Fibroblast of lung (primary cell): ENCODE measurements at places on chromosomes 1 and 21. TPM values are rescaled to one million over a fixed set of nuclear protein-coding genes. Genes with fewer than 3 reads are reported as not detected.

GRCh38 chr1:104132382-104132973, 382.8 kb downstream of the AMY1C start:
- DNase-seq = peak; percentile 43

GRCh38 chr1:187629075-187629474, 800.3 kb downstream of the PLA2G4A start:
- DNase-seq = no peak

- no peak for DNase-seq
Observed at GRCh38 chr1:179058487-179059483, 23.1 kb upstream of the TOR3A start.

DNA sequence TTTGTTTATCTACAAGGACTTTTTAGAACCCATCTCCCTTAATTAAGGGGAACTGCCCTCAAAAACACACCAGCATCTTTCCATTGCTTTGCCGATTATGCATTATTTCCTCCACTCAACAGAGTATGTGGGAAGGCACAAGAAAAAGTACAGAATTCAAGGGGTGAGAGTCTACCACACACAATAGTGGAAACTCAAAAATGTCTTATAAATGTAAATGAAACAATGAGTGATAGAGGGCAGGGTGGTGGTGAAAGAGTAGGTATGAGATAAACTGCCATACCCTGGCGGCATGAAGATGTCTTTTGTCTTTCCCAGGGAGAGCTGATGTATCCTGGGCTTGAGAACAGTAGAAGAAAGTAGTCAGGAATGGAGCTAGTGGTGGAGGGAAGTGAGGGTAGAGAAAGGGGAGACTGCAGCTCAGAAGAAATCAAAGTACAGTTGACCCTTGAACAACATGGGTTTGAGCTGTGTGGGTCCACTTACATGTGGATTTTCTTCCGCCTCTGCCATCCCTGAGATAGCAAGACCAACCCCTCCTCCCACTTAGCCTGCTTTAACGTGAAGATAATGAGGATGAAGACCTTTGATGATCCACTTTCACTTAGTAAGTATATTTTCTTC, 24.4 kb downstream of the CD58 start:
- no peak for DNase-seq

GRCh38 chr1:171636141-171636540, 14.1 kb downstream of the MYOCOS start:
- DNase-seq = no peak

GRCh38 chr1:183273300-183273699, 87.2 kb downstream of the LAMC2 start:
- DNase-seq = peak; percentile 64

- DNase-seq = no peak
Observed at GRCh38 chr1:1436630-1437032, 1.1 kb downstream of the VWA1 start.

DNA sequence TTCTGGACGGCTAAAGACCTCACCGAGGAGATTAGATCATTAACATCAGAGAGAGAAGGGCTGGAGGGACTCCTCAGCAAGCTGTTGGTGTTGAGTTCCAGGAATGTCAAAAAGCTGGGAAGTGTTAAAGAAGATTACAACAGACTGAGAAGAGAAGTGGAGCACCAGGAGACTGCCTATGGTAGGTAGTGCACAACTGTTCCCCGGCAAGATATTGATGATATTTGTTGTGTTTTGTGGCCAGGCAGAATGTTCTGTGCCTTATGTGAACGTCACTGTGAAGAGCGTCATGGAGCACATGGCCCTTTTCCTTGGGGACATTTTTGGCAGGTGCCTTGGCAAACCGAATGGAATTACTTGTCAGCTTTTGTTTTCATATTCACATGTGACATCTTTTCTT, 191.7 kb downstream of the DISC1 start:
- DNase-seq = no peak

- no peak for DNase-seq
Observed at GRCh38 chr21:38433471-38433870, 64.8 kb downstream of the ERG start.

DNA sequence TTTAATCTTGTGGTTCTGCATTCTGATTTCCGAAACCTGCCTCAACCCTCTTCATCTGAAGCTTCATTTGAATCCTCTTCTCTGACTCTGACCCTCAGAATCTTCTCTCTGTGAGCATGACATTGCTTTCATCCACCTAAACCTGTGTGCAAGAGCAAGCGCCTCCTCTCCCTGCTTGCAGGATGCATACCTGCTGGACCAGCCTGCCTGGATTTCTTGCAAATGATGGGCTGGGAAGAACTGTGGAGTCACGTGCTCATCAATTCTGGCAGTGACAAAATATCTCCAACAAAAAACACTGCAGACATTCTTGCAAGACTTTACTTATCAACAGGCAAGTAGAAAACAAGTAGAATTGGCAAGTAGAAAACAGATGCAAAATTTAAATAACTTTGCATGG, 20.8 kb upstream of the SLC35F3 start:
- no peak for DNase-seq

DNA sequence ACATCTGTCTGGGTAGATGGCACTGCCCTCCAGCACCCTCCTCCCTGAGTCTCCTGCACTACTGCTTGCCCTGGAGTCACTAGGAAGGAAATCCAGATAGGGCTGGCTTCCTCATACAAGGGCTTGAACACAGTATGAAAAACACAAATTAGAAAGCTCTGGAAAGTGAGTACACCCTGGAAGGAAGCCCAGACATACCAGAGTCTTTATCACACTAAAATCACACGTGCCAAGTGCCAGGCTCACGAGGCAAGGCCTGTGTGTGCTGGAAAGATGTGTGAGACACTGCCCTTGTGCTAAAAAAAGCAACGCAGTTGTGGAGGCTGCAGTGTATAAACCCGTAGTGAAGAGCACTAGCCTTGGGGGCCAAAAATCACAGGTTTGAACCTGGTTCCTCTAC, 28.3 kb upstream of the S100A7 start:
- peak; percentile 85 for DNase-seq

DNA sequence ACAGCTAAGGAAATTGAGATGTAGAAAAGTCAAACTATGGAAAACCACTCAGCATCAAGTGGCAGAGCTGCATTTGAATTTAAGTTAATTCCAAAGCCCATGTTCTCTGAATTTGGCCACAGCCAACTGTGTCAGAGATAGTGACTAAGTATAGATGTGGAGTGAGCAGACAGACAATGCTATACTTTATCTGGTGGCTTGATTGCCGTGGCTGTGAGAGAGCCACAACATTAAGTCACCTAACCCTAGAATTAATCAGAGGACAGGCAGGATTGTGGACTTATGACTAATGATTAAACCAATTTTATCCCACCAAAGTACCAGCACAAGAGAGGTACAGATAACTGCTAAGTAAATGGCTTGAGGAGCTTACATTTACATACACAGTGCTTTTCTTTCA, 209.8 kb downstream of the TPR start:
- DNase-seq = peak; percentile 53

DNA sequence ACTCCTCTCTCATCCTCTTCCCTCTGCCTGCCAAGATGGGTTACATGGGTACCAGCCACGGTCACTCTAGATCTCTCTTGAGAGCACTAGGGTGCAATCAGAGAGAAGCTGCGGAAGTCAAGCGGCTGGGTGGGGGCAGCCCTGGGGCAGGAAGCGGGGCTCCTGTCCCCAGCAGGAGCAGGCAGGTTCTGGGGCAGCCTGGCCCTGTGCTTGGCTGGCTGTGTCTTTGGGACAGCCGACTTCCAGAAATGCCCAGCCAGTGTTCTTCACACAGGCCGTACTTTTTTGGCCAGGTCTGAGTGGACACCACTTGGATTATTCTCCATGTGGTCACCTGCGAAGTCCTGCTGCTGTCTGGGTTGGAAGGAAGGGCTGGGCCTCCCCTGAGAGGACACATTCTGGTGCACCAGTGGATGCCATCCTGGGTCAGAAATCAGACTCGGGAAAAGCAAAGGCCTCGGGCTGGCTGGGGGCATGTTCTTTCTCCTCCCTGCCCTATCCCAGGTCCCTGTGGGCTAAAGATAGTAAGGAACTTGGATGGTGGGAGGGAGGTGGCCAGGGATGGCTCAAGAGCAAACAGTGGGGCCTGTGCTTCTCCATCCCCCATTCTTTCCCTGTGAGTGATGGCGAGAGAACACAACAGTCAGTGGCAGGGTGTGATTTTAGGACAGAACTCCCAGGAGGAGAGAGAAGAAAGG, 93.7 kb downstream of the ITPKB start:
- no peak for DNase-seq

- no peak for DNase-seq
Observed at GRCh38 chr1:210920716-210921694, 212.9 kb downstream of the KCNH1 start.

GRCh38 chr1:8342325-8342724, 24.4 kb downstream of the SLC45A1 start:
- peak; percentile 53 for DNase-seq

- DNase-seq = peak; percentile 97
Observed at GRCh38 chr1:19450811-19451515, 34.4 kb downstream of the CAPZB start.

GRCh38 chr1:214107322-214108096, 119.7 kb downstream of the PROX1 start:
- DNase-seq = peak; percentile 16

DNA sequence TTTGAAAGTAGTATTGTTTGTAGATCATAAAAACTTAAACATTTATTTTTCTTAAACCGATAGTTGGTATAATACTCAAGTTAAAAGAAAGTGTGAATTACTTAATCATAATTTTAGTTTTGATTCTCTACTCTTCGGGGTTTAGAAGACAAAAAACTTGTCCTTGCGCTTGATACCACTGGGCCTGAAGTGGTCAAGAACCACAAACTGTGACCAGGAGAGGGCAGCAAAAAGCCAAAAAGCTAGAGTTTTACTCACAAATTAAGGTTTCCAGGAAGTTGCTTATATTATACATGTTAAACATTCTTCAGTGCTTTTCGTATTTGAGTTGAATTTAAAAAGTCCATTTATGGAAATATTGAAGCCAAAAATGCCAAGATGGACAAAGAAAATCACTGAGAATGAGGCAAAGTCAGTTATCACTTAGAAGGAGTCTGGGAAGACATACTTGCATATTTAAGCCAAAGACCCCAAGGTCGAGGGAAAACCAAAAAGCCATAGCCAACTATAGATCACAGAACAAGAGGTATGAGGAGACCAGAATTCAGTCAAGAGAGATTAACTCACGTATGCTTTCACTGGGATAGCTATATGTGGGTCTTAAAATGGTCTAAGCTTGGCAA, 34.2 kb downstream of the EFCAB7 start:
- peak; percentile 69 for DNase-seq

DNA sequence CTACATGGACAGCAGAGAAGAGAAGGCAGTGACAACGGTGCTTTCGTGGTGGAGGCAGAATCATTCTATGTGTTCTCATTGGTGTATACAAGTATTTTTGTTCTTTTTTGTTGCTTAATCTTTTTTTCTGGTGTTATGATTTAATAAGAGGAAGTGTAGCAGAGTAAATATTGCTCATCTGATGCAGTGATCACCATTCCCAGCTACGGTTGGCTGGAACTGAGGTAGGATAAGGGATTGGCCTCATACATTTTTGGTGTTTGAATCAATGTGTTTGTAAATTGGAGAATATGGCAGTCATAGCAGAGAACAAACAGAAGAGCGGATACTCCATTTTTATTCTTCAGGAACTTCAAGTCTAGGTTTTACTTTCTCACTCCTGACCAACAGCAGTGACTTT, 76.6 kb downstream of the UBE2U start:
- DNase-seq = no peak

DNA sequence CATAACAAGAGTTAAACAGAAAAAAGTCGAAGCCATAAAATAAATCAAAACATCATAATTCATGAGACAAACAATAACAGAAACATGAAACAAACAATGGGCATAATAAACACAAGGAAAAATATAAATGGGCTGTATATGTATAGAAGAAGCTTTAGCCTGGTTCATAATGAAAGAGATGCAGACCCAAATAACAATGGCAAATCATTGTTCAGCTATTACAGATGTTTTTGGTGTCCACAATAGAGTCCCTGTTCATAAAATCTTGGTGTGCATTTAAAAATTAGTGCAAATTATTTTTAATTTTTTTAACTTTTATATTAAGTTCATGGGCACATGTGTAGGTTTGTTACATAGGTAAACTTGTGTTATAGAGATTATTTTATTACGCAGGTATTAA, 1185.9 kb upstream of the B3GALT2 start:
- no peak for DNase-seq

- DNase-seq = no peak
Observed at GRCh38 chr1:90719330-90720144, 2.4 kb upstream of the BARHL2 start.

GRCh38 chr1:232675260-232675659, 45.3 kb upstream of the SIPA1L2 start:
- DNase-seq = peak; percentile 51

- no peak for DNase-seq
Observed at GRCh38 chr1:5456090-5456811, 536.0 kb downstream of the NPHP4 start.

- no peak for DNase-seq
Observed at GRCh38 chr1:86567878-86568277, 21.0 kb downstream of the CLCA4 start.

The SSX2IP gene
- total RNA-seq = 23.1 and 41.5 TPM in 2 replicates

The COL6A1 gene
- total RNA-seq = 623 and 645 TPM in 2 replicates

The FCAMR gene
- not detected in 2 replicates for total RNA-seq

The KANK4 gene
- total RNA-seq = not detected in 2 replicates

The C1orf226 gene
- total RNA-seq = under 0.01 and 0.33 TPM in 2 replicates

The GIPC2 gene
- total RNA-seq = 0.50 and 0.77 TPM in 2 replicates

The FCRL1 gene
- not detected in 2 replicates for total RNA-seq

The MAP3K6 gene
- total RNA-seq = 8.3 and 12.1 TPM in 2 replicates
